8988T (cell line): ENCODE measurements at places on chromosomes 4 and X.

GRCh38 chr4:31089815-31090214 is 369.6 kb downstream of the PCDH7 start:
- no peak for DNase-seq

DNA sequence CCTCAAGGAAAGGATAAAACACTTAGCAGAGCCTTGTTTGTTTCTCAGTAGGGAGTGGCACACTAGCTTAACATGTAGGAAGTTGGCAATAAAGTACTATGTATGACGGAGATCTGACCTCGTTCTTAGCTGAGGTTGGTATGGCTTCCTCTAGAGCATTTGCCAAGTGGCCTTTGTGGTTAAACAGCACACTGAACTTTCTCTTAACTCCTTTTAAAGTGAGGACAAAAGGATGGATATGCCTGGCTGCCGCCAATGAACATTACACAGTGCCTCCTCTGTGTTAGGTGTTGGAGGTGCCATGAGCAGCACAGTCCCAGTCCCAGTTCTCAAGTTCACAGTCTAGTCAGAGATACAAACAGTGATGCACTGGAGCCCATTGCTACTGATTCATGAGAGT is 54.4 kb downstream of the VGLL1 start:
- no peak for DNase-seq

DNA sequence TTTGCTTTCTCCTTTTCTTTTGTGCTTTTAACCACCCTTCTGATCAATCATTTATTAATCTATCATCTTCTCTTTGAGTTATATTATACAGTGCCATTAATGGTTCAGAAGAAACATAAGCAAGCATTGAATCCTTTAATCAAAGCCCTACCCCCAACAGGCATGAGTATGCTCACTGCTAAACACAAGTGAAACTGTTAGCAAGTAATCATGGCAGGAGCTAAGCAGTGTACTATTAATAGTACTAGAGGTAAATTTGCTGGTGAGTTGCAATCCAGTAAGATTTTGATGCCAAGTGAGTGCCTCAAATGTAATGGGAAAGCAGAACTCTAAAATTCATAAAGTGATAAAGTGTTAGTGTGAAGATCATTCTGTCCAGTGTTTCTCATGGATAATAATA is 57.2 kb downstream of the FNIP2 start:
- no peak for DNase-seq

- DNase-seq, result no peak
Observed at GRCh38 chr4:99868126-99868596, 26.1 kb downstream of the LAMTOR3 start.

- DNase-seq, result no peak
Observed at GRCh38 chrX:112670977-112671376, 8.8 kb downstream of the LHFPL1 start.

DNA sequence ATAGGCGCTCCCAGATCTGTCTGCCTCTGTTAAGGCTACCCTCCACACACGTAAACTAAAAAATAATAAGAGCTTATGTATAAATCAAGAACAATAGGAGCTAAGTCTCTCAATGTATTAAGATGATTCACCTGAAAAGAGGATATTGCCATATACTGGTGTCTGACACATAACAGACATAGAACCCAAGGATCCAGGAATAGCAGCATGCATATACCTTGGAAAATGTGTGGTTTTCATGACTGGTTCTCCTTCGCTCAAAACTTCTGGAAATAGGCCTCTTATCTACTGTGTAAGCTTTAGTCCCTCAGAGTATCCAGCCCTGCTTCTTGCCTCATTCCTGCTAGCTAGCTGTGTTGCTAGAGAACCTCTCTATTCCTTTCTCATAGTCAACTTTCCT is 203.7 kb upstream of the SLITRK2 start:
- DNase-seq, result no peak

GRCh38 chrX:50073601-50074000 is 127.2 kb downstream of the AKAP4 start:
- DNase-seq, result no peak

DNA sequence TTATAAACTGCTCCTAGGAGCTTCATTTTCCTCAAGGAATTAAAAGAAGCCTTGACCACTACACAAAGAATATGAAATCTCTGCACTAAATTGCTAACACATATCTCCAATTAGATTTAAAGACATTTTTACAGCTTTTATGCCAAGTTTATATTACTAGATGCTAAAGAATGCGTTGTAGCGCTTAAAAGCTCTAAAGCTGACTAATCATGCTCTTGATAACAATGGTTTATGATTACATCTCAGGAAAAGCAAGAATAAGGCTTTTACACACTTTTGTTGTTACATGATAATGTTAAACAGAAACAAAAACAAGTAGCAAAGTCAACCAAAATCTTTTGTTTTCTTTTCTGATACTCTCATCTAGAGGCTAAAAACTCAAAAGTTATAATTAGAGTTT is 44.7 kb downstream of the SLC10A7 start:
- no peak for DNase-seq

DNA sequence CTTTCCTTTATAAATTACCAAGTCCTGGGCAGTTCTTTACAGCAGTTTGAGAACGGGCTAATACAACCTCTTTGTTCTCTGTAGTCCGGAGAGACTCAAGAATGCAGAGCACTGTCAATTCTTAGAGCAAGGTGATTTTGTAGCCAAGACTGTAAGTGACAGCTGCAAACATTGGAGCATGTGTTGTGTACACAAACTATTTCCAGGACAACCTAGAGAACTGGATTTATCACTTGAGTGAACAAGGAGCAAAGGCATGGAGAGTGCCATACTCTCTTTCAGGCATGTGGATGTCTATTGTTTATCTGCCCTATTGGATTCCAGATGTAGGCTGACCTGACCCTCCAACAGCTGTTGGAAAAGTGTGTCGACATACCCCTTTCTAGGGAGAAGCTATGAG is 153.9 kb downstream of the SPANXN3 start:
- no peak for DNase-seq

DNA sequence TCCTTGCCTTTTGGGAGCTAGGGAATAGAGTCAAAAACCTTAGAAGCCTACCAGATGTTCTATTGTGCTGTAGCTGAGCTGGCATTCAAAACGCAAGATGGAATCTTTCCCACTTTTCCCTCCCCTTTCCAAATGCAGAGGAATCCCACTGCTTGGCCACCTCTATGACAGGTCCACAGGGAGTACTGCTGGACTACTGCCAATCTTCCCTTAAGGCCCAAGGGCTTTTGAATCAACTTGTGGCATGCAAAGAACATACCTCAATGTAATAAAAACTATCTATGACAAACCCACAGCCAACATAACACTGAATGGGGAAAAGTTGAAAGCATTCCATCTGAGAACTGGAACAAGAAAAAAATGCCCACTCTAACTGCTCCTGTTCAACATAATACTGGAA is 139.2 kb upstream of the AGTR2 start:
- no peak for DNase-seq

DNA sequence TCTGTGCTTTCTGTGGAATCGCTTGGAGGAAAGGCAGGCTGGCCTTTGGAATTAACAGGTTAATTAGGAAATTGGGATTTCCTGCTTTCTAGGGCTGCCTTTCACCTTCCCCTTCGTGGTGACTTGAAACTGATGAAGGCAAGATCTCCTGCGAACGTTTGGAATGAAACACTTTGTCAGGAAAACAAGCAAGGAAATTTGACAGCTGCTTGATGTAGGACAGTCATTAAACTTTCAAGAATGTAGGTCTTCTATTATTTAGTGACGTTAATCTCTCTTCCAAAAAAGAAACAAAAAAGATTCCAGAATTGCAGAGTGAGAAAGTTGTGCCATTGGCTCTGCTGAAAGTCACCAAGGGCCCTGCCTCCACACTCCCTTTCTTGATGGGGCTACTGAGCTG is 155.7 kb upstream of the SCML1 start:
- no peak for DNase-seq

DNA sequence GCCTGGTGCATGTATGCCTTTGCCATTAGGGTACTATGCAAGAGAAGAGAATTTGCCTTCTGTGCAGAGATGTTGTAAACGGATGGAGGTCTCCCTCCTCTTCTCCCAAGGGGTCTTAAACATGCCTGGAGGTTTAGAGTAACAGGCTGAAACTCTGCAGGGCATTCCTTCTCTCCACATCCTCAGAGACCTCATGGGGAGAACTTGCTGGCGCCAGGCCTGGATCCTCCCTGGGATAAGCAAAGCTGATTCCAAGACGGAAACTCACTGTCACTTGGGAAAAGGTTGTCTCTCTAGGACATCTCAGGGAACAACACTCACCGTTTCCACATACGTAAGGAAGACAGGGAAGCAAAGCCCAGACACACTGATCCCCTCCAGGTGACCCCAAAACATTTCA is 76.9 kb upstream of the GPM6B start:
- DNase-seq, result no peak

- DNase-seq, result no peak
Observed at GRCh38 chr4:66062921-66063320, 392.6 kb upstream of the EPHA5 start.

DNA sequence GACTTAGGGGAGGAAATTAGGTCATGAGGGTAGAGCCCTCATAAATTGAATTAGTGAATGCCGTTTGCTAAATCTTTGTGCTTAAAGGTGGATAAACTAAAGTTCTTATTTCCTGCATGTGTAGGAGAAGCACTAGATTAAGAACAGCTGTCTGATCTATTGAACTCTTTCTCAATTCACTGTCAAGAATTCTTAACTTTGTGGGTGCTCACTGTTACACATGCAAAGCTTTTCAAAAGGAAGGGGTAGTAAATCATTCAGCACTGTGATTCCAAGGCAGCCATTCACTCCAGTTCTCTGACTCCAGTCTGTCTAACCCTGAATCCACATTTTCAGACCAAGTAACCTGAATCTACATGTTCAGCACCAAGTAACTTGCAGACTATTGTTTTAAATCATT is 1520.1 kb downstream of the PCDH18 start:
- DNase-seq, result no peak

DNA sequence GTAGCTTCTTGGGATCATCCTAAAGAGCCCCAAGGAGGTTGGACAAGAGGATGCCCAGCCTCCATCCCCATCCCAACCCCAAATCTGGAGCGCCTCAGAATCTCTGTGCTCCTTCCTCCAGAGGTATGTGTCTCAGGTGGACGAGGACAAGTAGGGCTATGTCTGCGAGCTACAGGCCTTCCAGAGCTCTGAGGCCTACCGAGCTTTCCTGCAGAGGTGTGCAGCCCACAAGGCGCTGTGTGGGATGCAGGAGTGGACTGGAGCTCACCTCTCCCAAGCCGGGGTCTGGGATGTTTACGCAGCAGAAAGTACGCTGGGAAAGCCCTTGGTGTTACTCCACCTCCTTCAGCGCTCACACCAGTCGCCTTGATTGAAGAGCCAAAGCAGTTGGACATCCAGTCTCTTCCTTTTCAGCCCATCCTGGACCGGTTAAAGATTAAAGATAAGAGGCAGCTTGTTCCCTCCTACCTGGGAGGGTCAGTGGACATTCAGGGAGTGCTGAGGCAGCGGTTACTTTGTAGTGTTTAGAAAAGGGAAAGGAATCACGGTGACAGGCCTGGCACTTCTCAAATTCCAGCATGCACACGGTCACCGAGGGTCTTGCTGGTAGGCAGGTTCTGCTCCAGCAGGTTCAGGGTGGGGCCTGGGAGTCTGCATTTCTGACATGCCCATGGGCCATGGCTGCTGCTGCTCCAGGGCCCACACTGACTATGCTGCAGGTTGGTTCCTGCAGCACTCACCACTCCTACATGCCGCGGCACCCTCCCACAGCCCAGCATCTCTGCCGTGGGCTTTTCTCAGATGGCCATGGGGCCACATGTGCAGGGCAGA is 29.5 kb upstream of the JAKMIP1 start:
- DNase-seq, result no peak

- no peak for DNase-seq
Observed at GRCh38 chrX:48827654-48827968, 1.3 kb downstream of the ERAS start.

- no peak for DNase-seq
Observed at GRCh38 chr4:151678048-151678872, 82.5 kb downstream of the GATB start.

- DNase-seq, result no peak
Observed at GRCh38 chr4:27008679-27009078, 148.0 kb downstream of the STIM2 start.

DNA sequence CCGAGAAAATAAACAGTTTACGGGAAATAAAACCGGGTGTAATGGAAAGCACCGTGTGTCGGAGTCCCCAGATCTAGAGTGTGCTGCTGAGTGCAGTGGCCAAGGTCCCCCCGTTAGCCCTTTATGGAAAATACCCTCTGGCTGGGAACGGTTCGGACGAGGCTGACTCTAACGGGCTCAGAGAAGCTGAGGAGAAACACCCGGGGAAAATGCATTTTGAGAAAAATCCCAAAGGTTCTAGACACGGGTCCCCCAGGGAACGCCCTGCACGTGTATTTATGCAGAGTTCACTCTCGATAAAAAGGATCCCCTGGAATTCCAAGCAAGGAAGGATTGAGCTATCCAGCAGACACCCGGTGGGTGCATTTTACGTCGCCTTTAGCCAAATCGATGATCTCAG is 177.2 kb downstream of the CRLF2 start:
- DNase-seq, result no peak

DNA sequence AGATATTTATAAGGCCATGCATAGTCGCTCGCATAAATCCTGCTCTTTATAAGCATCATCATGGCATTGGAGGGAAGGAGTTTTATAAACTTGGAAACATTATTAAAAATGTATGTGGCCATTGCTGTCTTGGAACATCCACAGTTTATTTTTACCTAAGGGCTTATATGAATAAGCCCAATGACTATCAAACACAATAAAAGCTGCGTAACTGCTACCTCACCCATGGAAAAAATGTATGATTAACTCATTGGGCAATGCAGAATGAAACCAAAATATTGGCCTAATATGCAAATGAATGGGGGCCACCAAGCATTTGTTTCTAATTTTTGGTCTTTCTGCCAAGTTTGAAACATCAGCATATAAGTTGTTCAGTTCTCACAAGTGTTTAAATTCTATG is 19.1 kb downstream of the GEMIN8 start:
- no peak for DNase-seq

DNA sequence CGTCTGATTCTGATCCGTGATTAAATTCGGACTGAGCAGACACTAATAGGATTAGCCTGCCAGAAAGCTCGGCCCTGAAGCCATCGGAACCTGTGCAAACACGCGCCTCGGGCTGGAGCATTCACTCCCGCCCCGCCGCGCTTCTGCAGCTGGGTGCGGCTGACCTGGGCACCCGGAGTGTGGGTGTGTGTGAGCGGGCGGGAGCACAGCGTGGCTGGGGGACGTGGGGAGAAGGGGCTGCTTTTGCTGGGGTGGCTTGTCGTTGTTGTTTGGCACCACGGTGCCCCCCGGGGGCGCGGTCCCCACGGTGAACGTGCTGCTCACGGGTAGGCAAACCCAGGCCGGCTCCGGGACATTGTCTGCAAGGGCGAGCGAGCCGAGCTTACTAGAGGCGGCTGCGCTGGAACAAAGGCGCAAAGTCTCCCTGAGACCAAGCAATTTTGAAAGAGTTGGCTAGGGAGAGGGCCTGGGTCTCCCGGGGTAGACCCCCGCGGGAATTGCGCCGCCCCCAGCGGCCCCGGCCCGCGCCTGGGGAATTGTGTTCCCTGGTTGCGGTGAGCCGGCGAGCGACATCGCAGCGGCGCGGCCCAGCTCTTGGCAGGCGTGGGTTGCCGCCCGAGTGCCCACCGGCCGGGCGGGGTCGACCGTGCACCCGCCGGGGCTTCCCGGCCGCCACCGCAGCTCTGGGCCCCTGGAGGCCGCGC is 1.4 kb downstream of the MAMLD1 start:
- no peak for DNase-seq

- DNase-seq, result peak; percentile 62
Observed at GRCh38 chr4:184417802-184418511, 56.4 kb downstream of the IRF2 start.
